Tibial artery (tissue), 4 donors: ENCODE measurements at places on chromosomes 4 and X.

- no peak for DNase-seq
Measured at GRCh38 chr4:20299515-20299914, 47.8 kb downstream of the SLIT2 start.

GRCh38 chr4:56701161-56701480 lies 20.0 kb upstream of the HOPX start:
- DNase-seq: no peak

DNA sequence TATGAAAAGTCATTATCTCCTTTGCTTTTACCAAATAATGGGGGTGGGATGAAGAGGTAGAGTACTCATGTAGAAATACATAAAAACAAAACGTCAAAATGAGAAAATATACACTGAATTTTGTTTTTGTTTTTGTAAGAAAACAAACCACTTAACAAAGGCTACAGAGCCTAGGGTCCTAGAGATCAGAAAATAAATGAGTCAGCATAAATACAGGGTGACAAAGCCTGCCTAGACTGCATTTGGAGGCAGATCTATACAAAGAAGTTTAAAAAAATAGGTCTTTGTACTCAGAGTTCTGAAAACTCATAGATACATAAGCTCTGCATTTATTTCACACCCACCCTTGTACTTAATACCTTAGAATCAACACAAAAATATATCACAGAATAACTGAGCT lies 52.4 kb downstream of the MTMR8 start:
- no peak for DNase-seq

GRCh38 chr4:188299161-188299560 lies 159.9 kb downstream of the TRIML1 start:
- no peak for DNase-seq

DNA sequence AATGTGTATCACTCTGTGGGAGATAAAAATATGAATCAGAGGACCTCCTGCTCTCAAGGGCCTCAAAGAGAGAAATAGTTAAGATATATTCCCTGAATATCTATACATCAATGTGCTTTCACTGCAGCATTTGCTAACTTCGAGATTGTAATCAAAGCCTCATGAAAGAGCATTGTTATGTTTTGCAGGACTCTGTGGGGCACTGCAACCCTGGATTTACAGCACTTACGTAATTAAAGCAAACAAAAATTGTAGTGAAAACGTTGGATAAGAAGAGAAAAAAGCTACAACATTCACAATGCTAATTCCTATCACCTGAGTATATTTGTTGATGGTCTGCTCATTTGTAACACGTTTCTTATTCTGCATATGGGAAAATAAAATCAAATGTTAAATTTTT lies 48.0 kb downstream of the ETNPPL start:
- DNase-seq: no peak

- no peak for DNase-seq
Measured at GRCh38 chr4:59925290-59925689, 1274.8 kb upstream of the ADGRL3 start.

- no peak for DNase-seq
Measured at GRCh38 chr4:72974694-72975487, 94.6 kb downstream of the COX18 start.

- DNase-seq: no peak
Measured at GRCh38 chrX:93673869-93674271, at the start of gene FAM133A. TSS of gene FAM133A (plus strand) at chrX:93674206. CDS start at chrX:93709420, 35,214 bp downstream.

- no peak for DNase-seq
Measured at GRCh38 chr4:106604319-106605051, 235.9 kb upstream of the GIMD1 start.

DNA sequence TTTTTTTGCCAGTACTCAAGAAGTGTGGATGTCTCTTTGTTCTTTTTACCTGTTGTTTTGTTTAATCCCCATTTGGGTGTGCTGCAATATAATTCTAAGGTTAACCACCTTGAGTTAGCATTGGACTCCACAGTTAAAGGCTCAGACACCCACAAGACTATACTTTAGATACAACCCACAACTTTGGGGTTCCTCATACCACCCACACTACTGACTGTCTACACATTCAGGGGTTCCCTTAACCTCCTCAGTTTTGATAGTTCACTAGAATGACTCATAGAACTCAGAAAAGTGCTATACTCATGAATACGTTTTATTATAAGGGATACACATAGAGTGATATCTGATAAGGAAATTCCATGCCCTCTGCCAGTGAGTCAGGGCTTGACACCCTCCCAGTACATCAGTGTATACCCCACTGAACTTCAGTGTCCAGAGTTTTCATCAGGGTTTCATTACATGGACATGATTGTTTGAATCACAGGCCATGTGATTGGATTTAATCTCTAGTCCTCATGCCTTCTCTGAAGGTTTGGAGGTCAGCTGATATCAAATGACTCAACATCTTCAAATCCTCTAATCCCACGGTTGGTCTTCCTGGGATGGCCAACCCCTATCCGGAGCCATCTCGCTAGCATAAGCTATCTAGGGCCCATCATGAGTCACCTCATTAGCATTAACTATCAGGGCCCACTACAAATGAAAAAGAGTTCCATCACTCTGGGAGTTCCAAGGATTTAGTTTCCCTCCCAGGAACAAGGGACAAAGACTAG lies 357.7 kb upstream of the EMCN start:
- no peak for DNase-seq

GRCh38 chr4:140652601-140653000 lies 83.8 kb upstream of the UCP1 start:
- DNase-seq: no peak

DNA sequence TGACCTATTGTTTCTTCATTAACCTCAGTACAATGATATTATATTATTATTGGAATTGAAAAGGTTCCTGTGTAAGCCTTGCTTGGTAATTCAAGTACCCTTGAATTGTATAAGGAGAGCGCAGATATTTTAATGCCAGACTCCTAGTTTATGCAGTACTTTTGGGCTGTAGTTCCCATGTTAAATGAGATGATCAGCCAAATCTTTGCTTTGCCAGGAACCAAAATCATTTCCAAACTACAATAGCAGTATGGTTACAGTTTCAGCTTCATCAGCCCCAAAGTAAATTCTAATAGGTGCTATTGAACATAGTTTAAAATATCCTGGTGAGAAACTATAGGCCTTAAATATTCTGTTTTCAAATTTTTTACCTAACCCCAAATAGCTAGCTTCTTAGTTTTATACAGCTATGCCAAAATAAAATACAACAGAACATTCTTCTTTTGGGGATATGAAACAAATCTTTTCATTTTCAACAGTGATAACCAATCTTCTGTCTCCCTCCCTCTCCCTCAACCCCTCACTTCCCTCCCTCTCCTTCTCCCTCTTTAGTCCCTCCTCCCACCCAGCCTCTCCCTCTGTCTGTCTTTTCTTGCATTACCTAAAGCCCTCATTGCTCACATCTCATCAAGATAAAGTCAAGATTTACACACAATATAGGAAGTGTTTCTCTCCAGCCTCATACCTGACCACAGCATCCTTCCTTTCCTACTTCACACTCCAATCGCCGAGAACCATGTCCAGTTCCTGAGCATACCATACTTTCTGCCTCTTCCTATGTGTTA lies 190.1 kb downstream of the SHROOM3 start:
- DNase-seq: no peak

GRCh38 chrX:41607264-41607832 lies 81.4 kb upstream of the GPR34 start:
- no peak for DNase-seq

- no peak for DNase-seq
Measured at GRCh38 chrX:128698573-128699181, 646.5 kb upstream of the ACTRT1 start.

- DNase-seq: no peak
Measured at GRCh38 chrX:26192204-26192603, at the start of gene MAGEB6. TSS of gene MAGEB6 (plus strand) at chrX:26192440. CDS start at chrX:26193847, 1,407 bp downstream.

DNA sequence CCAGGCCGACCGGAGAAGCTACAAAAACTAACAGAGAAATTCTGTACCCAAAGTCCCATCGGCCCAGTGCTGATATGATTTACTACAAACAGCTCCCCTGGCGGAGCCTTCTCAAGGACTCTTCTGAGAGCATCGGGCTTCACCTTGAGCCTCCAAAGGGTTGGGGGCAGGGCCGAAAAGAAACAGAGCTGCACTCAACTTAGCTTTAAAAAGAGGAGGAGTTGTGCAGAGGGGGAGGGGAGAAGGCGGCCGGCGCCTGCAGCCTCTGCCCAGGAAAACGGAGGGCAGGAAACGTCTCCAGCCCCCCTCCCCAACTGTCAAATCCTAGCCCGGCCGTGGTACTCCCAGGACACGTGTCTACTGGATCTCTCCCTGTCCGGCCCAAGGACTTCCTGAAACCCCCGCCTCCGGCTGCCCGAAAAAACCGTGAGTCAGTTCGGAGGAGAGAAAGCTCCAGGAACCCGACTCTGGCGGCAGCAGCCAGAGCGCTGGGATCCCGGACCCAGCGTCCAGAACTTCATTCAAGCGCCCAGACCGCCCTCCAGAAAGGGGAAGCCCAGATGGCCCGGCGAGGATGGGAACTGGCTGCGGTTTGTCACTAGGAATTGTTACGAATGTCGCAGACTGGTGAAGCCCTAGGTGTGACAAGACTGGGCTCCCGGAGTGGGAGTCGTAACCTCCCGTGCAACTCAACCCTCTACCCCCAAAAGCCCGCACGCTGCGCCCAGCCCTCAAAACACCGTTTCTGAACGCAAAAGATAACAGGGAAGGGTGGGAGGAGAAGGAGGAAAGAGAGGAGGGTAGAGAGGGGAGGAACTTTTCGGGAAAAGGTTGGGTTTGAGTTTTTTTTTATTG lies 973 bp downstream of the ADAMTS3 start:
- DNase-seq: peak; percentile 84

GRCh38 chr4:39067451-39067850 lies 5.4 kb downstream of the KLHL5 start:
- no peak for DNase-seq

- no peak for DNase-seq
Measured at GRCh38 chr4:143240939-143241679, 56.4 kb downstream of the USP38 start.

DNA sequence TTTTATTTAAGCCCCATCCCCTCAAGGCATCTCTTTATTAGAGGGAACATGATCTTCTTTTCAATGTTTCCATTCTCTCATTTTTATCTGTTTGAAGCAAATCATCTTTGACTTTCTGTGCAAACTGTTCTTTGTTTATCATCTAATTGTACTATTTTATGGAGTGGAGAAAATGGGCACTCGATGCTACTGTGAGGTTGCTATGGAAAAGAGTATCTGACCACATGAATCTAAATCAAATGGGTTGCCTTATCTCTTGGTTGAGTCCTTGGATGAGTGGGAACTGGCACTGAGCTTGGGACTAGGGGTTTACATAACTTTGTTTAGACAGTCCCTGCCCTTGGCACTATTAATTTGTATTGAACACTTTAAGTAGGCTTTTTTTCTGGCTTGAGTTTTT lies 9.1 kb downstream of the OCRL start:
- no peak for DNase-seq

DNA sequence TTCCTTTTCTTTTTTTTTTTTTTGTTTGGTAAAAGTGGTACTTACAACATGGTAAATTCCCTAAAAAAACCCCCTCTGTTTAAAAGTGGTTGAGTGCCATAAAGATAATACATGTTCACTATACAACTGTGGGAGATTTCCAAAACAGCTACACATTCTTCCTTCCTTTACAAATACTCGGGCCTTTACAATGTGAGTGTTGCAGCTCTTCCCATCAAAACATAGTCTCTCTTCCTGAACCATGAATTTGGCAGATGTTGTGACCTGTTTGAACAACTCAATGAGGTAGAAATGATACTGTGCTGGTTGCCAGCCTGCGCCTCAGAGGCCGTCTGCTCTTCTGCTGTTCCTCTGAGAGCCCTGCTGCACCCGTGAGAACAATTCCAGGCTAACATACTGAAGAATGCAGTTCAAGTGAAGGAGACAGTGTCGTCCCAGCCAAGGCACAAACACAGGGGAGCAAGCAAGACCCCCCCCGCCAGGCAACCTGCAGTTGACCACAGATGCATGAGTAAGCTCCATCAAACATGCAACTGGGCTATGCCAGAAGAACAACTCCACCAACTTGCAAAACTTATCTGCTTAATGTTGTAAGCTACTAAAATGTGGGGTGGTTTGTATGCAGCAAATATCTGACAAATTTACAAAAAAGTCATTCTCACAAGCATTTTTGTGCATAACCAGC lies 645.0 kb downstream of the PCDH7 start:
- no peak for DNase-seq

DNA sequence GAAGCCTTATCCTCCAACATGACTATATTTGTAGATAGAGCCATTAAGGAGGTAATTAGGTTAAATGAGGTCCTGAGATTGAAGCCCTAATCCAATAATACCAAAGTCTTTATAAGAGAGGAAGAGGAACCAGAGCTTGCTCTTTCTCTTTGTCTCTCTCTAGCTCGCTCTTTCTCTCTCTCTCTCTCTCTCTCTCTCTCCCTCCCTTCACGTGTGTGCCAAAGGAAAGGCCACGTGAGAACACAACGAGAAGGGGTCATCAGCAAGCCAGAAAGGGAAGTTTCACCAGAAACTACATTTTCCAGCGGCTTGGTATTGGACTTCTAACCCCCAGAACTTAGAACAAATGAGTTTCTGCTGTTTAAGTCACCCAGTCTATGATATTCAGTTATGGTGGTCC lies 1540.5 kb downstream of the C4orf33 start:
- no peak for DNase-seq

- DNase-seq: no peak
Measured at GRCh38 chr4:126591583-126591982, 1041.2 kb upstream of the INTU start.

- DNase-seq: no peak
Measured at GRCh38 chr4:69075061-69075792, 21.0 kb upstream of the UGT2B7 start.

- no peak for DNase-seq
Measured at GRCh38 chr4:110787707-110788106, 164.8 kb upstream of the PITX2 start.

- no peak for DNase-seq
Measured at GRCh38 chrX:110414273-110414672, 55.6 kb downstream of the RTL9 start.

- no peak for DNase-seq
Measured at GRCh38 chrX:136735601-136736000, 45.1 kb downstream of the ARHGEF6 start.

GRCh38 chrX:100606753-100607152 lies 22.0 kb downstream of the TNMD start:
- DNase-seq: no peak

- DNase-seq: no peak
Measured at GRCh38 chrX:39983715-39984114, 114.0 kb downstream of the BCOR start.

DNA sequence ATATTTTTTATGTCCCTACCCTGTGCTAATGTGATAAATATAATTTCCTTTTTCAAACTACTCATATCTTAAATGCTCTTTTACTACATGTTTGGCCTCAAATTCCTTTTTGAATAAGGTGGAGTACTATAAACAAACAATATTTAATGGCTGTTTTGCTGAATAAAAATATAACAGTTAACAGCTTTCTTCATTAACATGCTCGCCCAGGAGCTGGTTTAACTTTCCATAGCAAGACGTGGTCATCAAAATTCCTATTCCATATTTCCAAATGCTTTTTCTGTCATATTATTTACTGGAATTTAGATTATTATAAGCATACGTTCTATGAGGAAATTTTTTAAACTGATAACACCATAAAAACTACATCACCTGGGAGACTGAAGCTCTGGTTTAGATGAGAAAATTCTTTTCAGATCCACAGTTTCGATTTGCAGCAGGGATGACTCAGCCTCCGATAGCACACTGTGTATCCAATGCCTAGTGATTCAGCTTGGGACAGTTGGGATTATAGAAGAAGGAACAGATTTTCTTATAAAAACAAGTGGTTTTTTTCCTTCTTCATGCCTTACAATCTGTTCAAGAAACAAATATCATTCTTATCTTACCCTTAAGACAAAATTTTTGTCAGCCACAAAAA lies 129.1 kb downstream of the FBXO8 start:
- DNase-seq: no peak
